ENCODE measurements at places on chromosomes 5 and 9. TPM values are rescaled to one million over a fixed set of nuclear protein-coding genes. Genes with fewer than 3 reads are reported as not detected.

NEUROG1 gene
- not detected for total RNA-seq

WHRN gene
- 8.4 TPM for total RNA-seq

DCTN4 gene
- 46.0 TPM for total RNA-seq

LEAP2 gene
- 8.8 TPM for total RNA-seq

DNA sequence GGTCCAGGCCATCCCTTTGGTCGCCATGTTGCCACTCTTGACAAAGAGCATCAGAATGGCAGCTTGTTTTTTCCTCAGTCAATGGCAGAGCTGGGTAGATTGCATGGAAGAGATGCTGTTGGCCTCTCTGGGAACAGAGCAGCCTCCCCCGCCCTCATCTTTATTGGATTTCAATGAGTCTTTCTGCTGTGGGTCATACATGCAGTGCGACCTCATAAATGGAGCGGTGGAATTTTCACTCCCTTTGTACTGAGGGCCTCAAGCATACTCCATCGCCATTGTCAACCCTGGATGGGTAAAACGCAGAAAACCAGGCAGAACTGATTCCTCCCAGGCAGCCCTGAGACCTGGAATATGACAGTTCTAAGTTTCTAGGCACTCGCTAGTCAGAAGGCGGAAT, 71.8 kb downstream of the ZNF618 start:
- no peaks in the 10 kb centered on the region for H3K36me3 ChIP-seq
- no peak overlapping the region for H3K27ac ChIP-seq
- no peak for DNase-seq
- H3K4me3 ChIP-seq: no peak overlapping the region
- no peaks in the 10 kb centered on the region for H3K4me1 ChIP-seq
- H3K27me3 ChIP-seq: no peaks in the 10 kb centered on the region

DNA sequence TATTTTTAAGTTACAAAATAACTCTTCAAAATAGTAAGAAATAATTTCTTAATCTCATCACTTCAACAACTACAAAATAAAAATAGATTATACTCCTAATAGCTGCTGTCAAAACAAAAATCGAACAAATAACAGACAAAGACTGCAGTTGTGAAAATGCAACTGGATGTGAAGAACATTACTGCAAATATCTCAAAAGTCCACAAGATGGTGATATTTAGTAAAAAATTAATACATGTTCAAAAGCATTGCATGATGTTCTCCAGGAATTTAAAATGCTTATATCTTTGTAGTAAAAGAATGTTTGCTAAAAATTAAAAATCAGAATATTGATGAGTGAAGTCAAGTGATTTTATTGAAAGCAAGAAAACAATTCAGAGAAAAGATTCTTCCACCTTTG, 66.2 kb downstream of the MPDZ start:
- no peak overlapping the region for H3K4me3 ChIP-seq
- no peaks in the 10 kb centered on the region for H3K4me1 ChIP-seq
- no peaks in the 10 kb centered on the region for H3K27me3 ChIP-seq

- H3K27me3 ChIP-seq: no peaks in the 10 kb centered on the region
- no peak overlapping the region for H3K27ac ChIP-seq
- peaks cover 47% of the 10 kb centered on the region for H3K4me1 ChIP-seq
- H3K4me3 ChIP-seq: no peak overlapping the region
Measured at GRCh38 chr5:96718635-96719077, 56.5 kb downstream of the CAST start.

GRCh38 chr5:129807162-129807814, 59.4 kb downstream of the MINAR2 start:
- no peaks in the 10 kb centered on the region for H3K4me1 ChIP-seq
- no peak overlapping the region for H3K27ac ChIP-seq
- H3K36me3 ChIP-seq: no peaks in the 10 kb centered on the region
- DNase-seq: no peak
- no peaks in the 10 kb centered on the region for H3K27me3 ChIP-seq
- no peak overlapping the region for H3K4me3 ChIP-seq
